ENCODE measurements at places on chromosomes 6 and 20.
A peak's percentile ranks its signal among the peaks of the same experiment; 100 is the strongest.

DNA sequence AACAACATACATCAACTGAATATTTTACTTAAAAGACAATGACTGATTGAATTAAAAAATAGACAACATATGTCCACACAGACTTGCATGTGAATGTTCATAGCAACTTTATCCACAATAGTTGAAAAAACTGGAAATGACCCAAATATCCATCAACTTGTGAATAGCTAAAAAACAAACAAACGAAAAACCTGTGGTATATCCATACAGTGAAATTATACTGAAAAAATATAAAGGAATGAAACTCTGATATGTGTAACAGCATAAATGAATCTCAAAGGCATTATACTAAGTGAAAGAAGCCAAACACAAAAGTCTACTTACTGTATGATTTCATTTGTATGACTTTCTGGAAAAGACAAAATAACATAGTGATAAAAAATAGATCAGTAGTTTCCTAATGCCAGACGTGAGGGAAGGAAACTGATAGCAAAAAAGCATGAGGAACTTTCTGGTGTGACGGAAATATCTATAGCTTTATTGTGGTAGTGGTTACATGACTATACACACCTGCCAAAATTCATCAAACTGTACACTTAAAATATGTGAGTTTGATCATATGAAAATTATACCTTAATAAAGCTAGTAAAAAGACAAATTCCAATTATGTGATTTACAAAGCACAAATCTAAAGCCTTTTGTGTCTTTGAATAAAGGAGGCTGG, 123.2 kb downstream of the BACH2 start:
- no peak for DNase-seq

DNA sequence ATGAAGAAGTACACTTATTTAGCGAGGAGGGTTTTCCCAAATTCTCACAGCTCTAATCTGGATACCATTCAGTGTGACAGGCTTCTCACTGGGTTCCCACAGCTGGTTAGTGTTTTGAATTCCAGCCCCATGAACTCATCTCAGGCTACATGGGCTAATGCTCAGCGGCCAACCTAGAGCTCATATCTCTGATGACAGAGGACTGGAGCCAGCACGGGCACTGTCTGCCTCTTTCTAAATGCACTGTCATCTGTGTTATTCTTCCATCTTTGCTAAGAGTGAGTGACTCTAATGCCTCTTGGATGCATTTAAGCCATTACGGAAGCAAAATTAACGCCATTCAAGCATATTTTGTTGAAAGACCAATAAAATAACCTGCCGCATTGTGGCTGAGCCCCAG, 308.9 kb upstream of the JAG1 start:
- no peak for DNase-seq

DNA sequence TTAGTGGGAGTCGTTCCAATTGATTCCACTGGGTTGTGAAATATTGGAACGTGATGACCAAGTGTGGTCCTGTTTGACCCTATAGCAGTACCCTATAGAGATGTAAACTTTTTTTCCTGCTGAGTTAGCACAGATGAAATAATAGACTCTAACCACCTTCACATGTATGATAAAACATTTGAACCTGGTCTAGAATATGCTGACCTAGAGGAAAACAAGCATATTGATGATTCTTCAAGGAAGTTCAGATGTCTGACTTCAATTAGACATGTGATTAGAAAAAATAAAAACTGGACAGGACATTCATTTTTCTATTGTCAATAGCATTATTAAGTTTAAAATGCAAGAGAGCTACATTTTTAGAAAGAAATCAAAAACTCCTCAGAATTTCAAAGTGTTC, 402.1 kb downstream of the ARHGAP18 start:
- DNase-seq: no peak

DNA sequence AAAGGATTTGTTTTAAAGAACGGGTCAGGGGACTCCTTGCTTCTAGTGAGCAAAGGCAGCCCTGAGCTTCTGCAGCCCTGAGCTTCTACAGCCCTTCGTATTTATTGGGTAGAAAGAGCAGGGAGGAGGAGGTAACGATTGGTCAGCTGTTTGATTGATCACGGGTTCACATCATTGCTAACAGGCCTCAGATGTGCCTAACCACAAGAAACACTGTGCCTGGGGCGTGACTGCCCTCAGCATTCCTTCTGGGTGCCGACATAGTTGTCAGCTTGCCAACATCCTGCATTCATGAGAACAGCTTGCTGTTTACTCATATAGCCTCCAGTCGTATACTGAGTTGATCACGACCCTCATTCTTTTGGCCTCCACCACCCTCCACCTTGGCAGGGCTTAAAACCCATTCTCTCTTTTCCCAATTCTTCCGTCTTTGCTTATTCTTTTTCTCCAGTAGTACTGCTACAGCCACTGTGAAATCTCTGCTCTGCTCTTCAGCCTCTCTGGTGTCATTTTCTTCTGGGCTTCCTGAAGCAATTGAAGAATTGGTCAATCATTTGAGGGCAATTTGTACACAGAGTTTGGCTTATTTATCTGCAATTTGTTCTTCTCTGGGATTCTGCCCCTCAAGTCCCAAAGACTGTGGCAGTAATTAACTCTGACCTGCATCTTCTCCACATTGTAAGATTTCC, 25.4 kb upstream of the NOP56 start:
- no peak for DNase-seq

- no peak for DNase-seq
Measured at GRCh38 chr6:20712011-20712410, 177.8 kb downstream of the CDKAL1 start.

DNA sequence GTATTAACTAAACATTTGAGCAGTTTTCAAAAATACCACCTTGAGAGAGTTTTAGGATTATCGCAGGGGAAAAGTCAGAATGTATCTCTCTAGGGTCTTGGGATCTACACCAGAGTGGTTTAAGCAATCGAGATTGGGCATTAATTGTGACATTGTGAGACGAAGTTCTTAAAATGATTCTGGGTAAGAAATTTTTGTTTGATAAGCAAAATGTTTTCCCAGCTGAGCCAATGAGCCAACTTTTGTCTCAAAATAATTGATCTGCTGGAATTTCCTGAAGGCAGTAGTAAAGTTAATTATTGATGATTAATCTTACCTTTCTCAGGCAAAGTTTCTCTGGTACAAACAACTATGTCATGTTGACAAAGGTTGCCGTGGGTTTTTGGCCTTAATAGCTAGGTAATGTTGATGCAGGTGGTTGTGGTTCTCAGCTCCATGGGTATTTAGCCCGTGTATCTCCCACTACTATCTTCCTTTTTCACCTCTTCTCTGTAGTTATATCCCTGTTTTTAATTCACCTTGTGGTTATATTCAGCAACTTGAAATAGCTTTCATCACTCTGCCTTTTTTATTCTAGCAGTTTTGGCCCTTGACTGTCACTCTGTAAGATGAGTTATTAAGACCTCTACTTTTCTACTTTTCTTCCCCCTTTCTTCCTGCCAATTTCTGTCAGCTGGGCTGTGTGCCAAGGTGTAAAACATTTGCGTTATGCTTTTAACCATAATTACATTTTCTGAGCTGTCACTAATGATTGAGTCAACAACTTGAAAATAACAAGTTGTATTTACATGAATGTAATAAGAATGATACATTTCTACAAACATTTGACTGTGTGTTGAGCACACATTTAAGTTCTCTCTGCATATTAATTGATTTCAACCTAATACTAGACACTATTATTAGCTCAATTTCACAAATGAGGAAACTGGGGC, 368.3 kb upstream of the BTBD3 start:
- peak; percentile 10 for DNase-seq

DNA sequence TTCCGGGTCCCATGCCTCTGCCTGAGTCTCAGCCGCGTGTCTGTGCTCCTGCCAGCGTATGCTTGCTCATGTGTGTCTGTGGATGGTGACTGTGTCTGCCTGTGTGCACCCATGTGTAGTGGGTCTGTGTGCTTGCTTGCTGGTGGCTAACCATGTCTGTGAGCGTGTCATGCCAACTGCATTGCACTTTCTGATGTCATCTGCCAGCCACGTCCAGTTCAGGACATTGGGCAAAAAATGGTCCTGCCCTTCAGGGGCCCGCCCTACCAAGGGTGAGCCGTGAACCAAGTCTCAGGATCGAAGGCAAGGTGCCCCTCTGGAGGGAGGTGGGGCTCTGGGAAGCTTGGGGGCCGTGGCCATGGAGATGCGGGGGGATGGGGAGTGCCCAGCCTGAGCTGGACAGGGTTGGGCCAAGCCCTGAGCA, 9.4 kb upstream of the ZBTB46 start:
- DNase-seq: no peak

- no peak for DNase-seq
Measured at GRCh38 chr20:31548820-31549512, 34.7 kb downstream of the HM13 start.

DNA sequence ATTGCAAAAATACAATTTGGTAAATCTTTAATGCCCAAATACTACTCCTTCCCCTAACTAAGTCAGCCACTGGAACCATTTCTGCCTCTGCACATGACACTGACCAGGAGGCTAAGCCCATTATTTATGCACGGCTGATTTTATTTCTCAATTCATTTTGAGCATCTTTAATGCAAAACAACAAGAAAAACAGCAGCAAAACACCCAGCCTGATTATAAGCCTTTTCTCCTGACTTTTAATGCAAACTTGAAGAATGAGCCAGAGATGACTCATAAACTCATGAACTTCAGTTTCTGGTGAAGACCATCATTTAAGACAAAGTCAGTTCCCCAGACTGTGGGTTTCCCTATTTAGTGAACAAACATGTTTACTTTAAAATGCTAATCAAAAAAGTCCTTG, 51.6 kb downstream of the CYP24A1 start:
- no peak for DNase-seq

DNA sequence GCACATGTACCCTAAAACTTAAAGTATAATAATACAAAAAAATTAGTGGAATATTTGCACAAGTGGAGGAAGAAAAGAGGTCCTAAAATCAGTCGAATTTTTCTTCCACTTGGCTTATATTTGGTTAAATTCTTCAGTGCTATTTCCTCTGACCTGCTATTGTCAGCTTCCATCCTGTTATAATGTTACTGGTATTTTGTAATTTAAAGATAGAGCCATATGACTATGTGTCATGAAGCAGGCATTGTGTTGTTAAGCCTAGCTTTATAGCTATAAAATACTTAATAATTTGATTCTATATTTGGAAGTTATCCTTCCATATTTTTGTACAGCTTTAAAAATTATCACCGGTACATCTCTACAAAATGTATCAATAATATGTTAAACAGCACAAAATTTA, 455.9 kb upstream of the MARCKS start:
- DNase-seq: no peak

Data from hematopoietic multipotent progenitor cell treated with erythropoietin and hydrocortisone succinate and interleukin-3 and kit ligand, for 4 days (in vitro differentiated cells).